Cardiac fibroblast (primary cell): ENCODE measurements at places on chromosomes 7 and 10.

GRCh38 chr10:124072106-124072505 is 21.3 kb downstream of the CHST15 start:
- DNase-seq, result no peak

DNA sequence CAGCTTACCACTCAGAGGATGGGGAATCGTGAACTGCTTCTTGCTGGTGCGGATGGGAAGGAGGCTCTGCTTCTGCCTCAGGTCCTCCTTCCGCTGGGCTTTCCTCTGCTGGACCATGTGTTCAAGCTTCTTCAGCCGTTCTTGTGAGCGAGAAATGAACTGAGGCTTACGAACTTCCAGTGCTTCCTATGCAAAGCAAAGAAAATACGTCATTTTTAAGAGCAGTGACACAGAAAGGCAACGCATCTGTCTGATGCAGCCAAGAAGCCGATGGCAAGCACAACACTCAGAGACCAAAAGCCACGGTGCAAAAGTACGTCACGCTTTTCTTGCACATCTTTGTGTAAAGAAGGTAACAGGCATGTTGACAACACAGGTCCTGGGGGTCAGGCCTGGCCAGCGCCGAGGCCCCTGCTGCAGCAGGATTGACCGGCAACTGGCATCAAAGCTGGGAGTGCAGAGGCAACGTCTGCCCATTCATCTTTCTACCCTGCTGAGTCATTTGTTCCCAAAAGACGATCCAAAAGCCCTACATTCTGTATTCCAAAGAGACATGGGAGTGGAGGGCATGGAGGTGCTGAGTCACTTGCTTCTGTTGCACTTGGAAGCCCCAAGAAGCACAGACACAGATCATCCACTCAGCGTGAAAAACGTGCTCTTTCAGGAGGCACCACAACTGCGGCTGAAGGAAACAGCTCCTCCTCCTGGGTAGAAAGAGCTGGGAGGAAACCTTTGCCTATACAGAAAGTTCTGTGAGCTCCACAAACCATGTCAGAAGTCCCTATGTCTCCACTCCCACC is 71.0 kb upstream of the ADAM12 start:
- DNase-seq, result peak; percentile 91

- no peak for DNase-seq
These were observed 45.4 kb downstream of the CUBN start for GRCh38 chr10:17084258-17084657.

- DNase-seq, result peak; percentile 24
These were observed 745.2 kb downstream of the SUGCT start for GRCh38 chr7:40879941-40880543.

DNA sequence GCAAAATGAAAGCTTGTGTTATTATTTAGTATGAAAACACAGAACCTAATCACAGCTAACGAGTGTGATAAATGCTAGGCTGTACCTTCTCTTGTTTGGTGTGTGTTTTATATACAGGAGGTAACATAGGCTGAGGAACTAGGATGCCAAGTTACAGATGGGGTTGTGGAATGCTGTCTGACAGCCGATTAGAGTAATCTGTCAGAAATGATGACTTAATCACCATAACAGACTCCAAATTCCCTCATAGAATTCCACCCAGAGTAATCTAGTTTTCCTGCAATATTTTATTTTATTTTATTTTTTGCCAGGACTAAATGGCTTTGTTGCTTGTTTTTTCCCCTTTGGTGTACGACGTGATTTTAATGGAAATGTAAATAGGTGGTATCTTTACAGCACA is 221.2 kb downstream of the CELF2 start:
- DNase-seq, result no peak
